ENCODE measurements at places on chromosomes 7 and 10.

- DNase-seq: no peak
These were observed 687.5 kb upstream of the LRRTM3 start for GRCh38 chr10:66238343-66238742.

- no peak for DNase-seq
These were observed 133.7 kb downstream of the LHPP start for GRCh38 chr10:124595143-124595883.

DNA sequence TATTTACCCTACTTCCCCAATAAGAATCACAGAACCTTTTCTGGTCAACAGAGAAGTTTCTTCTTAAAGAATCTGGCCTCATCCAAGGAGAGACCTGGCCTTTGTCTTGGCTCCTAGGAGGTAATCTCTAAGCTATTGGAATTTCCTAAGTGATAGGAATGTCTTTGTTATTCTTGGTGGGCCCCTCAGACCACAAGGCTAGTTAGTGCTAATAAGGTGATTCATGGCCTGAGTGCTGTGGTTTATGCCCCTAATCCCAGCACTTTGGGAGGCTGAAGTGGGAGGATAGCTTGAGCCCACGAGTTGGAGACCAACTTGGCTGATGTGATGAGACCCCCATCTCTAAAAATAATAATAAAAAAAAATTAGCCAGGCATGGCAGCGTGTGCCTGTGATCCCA, 60.0 kb upstream of the CYP2C18 start:
- DNase-seq: no peak

DNA sequence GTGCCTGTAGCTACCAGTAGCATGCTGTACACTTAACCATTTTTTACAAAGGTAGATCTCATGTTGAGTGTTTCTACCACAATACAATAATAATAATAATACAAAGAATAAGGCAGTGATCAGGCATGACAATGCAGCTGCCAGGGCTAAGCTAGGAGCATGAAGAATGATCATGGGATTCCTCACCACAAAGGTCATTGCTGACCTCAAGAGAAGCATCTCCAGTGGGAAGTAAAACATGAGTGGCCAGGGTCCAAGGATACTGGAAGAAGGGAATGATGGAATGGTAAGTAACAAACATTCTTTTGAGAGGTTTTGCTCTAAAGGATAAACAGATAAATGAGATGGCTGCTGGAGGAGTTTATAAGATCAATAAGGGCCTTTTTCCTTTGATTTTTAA, 591.1 kb downstream of the TNS3 start:
- no peak for DNase-seq

DNA sequence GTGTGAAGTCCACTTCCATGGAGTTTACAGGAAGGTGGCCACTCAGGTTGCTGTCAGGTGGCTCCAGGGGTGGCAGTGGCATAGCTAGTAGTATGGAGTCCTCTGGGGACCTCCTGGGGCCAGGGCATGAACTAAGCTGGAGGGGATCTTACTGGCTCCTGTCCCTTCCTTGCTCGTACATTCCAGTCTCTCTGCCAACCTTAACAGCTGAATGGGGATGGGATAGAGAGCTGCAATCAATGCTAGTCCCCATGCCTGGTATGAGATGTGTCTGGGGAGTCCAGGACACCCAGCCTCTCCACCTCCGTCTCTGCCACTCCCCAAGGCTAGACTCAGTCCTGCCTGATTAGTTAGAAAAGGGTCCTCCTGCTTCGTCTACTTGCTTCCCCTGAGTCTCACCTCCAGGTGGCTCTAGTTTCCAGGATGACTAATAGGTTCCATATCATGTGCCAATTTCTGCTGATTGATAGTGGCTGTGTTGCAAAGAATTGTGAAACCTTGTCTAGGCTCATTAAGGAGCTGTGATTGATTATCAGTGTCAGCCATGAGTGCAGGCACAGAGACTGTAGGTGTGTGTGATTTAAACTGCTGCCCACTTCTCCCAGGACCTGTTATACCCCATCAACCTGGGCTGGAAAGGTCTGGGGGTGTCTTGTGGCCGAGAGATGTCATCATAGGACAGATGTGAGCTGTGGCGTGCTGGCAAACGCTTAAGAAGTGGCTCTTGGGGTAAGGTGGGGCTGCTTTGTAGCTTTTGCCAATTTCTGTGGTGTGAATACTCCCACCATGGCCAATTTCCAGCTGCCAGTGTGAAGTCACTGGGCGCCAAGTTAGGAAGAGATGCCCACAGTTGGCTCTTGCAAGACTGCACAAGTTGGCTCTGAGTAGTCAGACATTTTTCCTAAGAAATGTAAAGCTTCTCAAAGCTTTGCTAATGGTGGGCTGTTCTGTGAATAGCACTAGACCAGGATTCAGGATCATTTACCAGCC, 59.8 kb downstream of the COL13A1 start:
- no peak for DNase-seq

DNA sequence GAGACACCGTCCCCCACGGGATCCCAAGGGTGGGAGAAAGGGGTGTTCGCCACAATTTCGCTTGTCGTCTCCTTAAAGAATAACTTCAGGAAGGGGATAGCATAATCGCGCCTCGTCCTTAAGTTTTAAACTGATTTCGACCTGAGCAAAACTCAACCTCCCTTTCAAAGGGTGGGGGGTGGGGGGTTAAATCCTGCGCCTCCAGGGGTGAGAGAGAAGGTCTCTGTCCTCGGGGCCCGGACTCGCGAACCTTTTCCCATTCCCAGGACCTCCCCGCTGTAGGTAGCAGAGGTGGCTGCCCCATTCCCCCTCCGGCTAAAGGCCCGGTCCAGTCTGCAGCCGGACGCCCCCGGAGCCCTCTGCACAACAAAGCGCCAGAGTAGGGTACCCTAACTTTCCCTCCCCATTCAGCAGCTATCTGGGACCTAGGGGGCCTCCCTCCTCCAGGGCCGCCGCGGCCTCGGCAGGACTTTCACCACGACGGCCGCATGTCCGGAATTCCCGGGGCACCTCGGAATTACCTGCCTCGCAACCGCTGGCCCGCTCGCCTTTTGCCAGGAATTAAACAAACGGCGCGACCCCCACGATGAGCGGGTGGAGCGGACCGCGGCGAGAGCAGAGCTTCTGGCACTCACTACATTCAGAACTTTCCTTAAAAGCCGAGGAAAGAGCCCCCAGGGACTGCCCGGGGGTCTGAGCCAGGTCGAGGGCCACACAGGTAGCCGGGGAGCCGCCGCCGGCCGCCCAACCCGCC, 1.7 kb downstream of the CDK6 start:
- DNase-seq: peak; percentile 30

DNA sequence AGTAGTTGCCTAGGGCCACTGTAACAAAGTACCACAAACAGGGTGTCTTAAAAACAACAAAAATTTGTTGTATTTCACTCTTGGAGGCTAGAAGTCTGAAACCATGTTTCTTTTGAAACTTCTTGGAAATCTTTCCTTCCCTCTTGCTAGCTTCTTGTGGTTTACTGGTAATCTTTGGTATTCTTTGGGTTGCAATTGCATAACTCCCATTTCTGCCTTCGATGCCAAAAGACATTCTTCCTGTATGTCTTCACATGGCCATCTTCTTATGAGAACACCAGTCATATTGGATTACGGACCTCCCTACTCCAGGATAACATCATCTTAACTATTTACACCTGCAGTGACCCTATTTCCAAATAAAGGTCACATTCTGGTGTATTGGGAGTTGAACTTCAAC, 357.4 kb downstream of the PPP1R3A start:
- no peak for DNase-seq

- DNase-seq: no peak
These were observed 2.5 kb upstream of the ZNF33A start for GRCh38 chr10:38007991-38008390.

GRCh38 chr7:13639396-13639795, 350.1 kb downstream of the ETV1 start:
- DNase-seq: no peak

GRCh38 chr10:123580426-123580825, 85.7 kb upstream of the GPR26 start:
- no peak for DNase-seq

GRCh38 chr7:65938336-65938895, 43.6 kb downstream of the GUSB start:
- no peak for DNase-seq

DNA sequence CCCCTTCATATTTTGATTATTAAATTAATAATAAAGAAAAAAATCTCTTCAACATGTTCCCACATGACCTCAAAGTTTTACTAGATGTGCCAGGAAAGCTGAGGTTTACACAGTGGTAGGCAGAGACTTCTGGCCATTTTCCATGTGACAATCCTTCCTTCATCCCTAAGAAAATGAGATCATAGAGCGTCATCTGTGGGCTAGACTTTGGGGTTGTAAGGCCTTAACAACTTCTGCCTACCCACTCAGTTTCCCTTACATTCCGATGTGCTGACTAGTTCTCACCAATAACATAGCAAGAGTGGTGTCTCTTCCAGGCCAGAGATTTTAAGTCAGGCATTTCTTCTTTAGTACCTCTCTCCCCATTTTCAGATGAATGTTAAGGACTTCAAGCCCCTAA, 171.1 kb upstream of the PHF14 start:
- DNase-seq: no peak

GRCh38 chr10:69742928-69743602, 58.6 kb upstream of the COL13A1 start:
- DNase-seq: no peak

DNA sequence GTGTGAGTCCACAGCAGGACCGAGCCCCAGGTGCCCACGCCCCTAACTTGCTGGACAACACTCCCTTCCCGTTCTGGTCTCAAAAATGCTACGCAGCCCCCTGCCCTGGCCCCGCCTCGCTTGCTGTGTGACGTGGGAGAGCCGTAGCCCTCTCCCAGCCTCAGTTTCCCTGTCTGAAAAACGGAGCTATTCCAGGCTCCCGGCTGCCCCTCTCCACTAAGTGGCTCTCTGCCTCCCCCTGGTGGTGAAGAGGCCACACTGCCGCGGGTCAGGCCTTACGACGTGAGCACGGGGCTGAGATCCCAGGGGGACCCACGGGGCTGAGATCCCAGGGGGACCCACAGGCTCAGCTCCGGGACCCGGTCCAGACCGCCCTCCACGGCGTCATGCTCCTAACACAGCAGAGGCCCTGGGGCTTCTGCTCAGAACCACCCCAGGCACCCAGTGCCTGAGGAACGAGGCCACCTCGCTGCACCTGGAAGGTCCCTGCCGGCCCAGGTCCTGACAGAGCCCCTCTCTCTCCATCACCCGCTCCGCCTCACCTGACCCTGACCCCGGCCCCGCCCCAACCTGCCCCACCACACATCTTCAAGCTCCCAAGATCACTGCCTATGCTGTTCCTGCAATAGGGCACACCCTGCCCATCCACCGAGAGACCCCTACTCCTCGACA, 26.7 kb downstream of the MICALL2 start:
- DNase-seq: peak; percentile 67

GRCh38 chr10:78335371-78335690, 301.7 kb downstream of the RPS24 start:
- DNase-seq: no peak

DNA sequence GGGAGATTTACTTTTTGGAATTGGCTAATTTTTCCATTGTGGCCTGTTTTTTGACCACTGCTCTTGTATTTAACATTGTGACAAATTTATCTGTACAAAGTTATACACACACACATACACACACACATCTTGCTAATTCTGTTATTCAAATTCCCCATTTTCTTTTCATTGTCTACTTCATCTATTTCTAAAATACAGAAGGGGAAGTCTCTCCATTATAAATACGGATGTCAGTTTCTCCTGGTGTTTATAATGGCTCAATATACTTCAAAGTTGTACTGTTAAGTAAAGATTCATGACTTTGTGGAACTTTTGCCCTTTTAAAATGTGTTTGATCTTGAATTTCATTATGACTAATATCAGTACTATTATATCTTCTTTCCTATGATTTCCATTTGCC, 81.0 kb downstream of the CNOT4 start:
- no peak for DNase-seq

GRCh38 chr10:79241990-79242619, 105.2 kb upstream of the PPIF start:
- peak; percentile 68 for DNase-seq

Measured in uterus (tissue), 4 donors.